Sciatic nerve (tissue), 2 donors: ENCODE measurements at places on chromosomes 3 and 15. TPM values are rescaled to one million over a fixed set of nuclear protein-coding genes. Genes with fewer than 3 reads are reported as not detected.

- DNase-seq, result no peak
Measured at GRCh38 chr3:6396631-6397030, 464.3 kb upstream of the GRM7 start.

DNA sequence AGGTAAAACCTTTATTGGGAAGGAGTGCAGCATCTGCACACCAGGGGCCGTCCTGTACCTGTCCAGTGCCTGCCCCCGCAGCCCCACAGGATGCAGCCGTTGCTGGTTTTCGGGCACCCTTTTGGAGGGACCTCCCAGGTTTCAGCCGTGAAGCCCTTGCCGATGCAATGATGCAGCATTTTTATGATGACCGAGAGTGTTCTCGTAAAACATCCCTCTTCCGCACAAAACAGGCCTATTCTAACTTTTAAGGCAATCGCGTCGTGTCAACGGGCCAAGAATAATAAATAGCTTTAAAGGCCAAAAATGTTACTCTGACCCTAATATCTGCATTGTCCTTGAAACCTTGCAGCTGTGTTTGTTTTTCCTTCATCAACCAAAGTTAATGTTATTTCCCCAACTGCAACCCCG is 126.1 kb downstream of the LRRK1 start:
- DNase-seq, result peak; percentile 70

SLC28A2 gene
- not detected for total RNA-seq

- DNase-seq, result no peak
Measured at GRCh38 chr3:135268941-135269532, 474.0 kb downstream of the EPHB1 start.

- no peak for DNase-seq
Measured at GRCh38 chr3:58254144-58254543, 16.6 kb downstream of the ABHD6 start.

LTK gene
- total RNA-seq, result 1.1 TPM

DNA sequence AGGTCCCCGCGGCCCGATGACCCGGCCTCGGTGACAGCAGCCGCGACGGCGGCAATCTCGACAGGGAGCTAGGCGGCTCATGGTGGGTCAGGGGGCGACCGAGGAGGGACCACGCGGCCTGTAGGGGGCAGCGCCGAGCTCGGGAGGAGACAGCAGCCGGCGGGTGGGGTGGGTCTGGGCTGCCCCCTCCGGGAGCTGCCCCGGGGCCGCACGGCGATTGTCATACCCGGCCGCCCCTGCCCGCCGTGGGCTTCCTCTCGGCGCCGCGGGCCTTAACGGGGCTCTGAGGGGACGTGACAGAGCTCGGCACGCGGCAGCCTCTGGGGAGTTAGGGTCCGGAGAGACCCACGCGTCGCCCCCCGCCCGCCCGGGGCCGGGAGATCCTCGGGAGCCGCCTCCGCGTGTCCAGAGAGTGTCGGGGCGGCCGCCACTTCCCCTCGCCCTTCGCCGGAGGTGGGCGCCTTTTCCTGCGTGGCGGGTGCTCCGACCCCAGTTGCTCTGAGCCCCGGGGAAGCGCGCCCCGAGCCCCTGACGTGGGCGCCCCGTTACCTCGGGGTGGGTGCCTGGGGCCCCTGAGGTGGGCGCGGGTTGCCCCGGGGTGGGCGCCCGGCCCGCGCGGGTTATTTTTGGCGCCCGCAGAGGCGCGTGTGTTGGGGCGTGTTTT is 539 bp upstream of the PLCL2 start:
- DNase-seq, result peak; percentile 86

PLA2G4F gene
- not detected for total RNA-seq

DNA sequence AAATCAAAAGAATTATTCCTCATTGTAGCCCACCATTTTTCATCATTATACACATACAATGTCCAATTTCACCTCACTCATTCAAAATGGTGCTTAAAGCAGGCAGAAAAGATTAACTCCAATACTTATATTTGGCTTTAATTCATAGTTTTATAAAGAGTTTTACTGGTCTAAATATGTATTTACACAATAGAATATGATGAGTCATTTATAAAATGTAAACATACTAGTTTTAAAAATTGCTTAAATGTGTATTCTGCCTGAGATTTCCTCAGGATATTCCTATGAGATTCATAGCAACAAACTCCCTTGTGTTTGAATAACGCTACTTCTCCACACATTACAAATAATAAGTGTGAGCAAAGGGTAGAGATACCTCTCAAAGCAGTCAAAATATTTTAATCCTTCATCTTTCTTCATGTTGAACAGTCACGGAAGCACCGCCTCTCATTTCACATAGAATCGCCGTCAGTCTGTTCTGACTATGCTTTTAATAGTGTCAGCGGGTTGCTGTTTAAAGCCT is 75.7 kb upstream of the GBE1 start:
- DNase-seq, result no peak

- peak; percentile 52 for DNase-seq
Measured at GRCh38 chr15:99413955-99414754, 151.6 kb upstream of the MEF2A start.

COL7A1 gene
- total RNA-seq, result 8.7 TPM

- no peak for DNase-seq
Measured at GRCh38 chr15:39752991-39753390, 29.6 kb downstream of the FSIP1 start.

GRCh38 chr3:141807277-141808033 is 44.2 kb downstream of the GRK7 start:
- no peak for DNase-seq

DNA sequence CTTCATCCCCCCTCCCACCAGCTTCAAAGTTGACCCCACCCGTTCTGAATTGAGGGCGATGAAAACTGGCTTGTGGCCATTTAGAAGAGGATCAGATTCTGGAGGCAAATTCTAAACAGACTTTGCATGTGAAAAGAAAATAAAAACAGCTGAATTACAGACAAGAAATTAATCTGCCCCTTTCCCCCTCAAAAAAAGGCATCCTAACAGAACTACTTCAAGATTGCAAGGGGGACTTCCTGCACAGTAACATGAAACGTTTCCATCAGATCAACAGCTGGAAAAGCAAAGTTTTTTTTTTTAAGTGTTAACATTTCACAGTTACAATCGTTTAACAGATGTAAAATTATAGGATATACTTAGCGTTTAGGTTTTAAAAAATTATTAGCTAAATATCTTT is 229.3 kb downstream of the RORA start:
- no peak for DNase-seq

ACKR4 gene
- 3.1 TPM for total RNA-seq

DNA sequence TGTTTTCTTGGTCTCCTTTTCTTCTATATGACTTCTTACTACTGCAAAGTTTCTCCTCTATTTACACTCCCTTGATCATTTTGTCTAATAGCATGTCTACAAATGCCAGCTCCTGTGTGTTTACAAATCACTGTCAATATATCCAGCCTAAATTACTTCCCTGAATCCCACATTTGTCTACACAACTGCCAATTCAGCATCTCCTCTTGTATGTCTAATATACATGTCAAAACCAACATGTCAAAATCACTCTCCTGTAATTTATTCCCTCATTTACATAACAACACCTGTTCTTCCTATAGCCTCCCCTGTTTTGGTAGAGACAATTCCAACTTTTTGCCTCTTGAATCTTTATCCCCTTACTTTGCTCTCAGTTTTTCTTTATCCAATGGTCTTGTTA is 359.3 kb downstream of the PLOD2 start:
- no peak for DNase-seq

GRCh38 chr3:170007031-170007663 is 30.6 kb upstream of the GPR160 start:
- DNase-seq, result no peak

DNA sequence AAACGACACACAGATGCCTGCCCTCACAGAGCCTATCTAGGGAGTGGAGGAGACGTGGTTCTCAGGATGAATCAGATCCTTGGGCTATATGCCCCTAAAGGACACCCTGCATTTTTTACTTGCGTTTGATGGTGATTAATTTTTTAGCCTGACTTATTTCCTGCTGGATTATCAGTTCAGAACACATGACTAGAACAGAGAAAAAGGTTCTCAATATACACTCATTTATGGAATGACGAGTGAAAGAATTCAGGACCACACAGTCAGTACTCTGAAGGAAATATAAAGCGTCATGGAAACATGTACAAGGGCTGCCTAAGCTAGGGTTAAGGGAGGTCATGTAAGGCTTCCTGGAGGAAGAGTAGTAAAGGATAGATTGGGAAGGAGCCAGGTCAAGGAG is 121.8 kb downstream of the SSR3 start:
- no peak for DNase-seq

SAMD7 gene
- total RNA-seq, result not detected

CCR8 gene
- total RNA-seq, result not detected

WDR49 gene
- total RNA-seq, result 1.3 TPM

CP gene
- 26.1 TPM for total RNA-seq

DNA sequence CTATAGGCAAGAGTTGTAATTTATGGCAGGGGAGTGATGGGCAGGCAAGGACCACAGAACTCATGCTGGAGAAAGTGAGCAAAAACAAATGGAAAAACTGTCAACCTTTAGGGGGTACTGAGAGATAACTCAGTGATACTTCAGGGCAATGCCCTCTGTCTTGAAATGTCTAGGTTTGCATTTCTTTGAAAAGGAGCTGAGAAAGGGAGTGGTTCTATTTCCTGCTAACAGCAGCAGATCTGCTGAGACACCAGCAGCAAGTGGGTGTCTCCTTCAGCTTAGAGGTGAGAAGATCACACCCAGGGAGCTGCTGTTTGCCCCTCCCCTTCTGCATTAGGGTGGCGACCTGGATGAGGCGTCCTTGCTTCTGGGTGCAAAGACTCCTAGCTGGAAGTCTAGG is 42.3 kb upstream of the XIRP1 start:
- no peak for DNase-seq

DNA sequence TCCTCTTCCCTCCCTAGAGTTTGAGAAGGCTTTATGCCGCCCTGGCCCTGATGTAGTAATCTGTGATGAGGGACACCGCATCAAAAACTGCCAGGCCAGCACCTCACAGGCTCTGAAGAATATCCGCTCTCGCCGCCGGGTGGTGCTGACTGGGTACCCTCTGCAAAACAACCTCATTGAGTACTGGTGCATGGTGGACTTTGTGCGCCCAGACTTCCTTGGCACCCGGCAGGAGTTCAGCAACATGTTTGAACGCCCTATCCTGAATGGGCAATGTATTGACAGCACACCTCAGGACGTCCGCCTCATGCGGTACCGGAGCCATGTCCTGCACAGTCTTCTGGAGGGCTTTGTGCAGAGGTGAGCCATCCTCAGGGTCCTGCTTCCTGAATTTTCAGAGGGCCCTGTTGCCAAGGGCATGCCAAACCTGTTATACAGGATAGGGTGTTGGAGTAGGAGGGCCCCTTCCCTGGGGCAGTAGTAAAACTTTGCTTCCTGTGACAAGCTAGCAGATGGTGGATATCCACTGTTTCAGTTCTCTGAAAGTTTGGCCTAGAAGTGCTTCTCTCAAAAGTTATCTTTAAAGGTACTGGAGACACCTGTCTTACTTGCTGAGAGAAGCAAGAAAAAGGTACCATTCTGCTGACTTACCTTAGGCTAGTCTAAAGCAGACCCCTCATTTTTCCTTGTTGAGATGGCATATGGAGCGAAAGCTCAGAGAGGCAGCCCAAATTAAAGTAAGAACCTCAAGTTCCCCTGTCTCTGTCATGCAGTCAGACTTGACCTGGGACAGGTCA is 33.7 kb upstream of the TEX264 start:
- DNase-seq, result no peak

- DNase-seq, result no peak
Measured at GRCh38 chr3:169278667-169279066, 384.8 kb downstream of the MECOM start.

- DNase-seq, result no peak
Measured at GRCh38 chr3:111904376-111905241, 45.5 kb downstream of the PHLDB2 start.

- DNase-seq, result no peak
Measured at GRCh38 chr15:58908550-58909309, 24.7 kb downstream of the SLTM start.

GRCh38 chr3:141439589-141439988 is 47.2 kb upstream of the RASA2 start:
- DNase-seq, result no peak

CSTA gene
- 6.3 TPM for total RNA-seq

KCNAB1 gene
- 6.2 TPM for total RNA-seq

ITPKA gene
- not detected for total RNA-seq

LINS1 gene
- 20.0 TPM for total RNA-seq

FSD2 gene
- not detected for total RNA-seq

KIF15 gene
- 0.53 TPM for total RNA-seq

DNA sequence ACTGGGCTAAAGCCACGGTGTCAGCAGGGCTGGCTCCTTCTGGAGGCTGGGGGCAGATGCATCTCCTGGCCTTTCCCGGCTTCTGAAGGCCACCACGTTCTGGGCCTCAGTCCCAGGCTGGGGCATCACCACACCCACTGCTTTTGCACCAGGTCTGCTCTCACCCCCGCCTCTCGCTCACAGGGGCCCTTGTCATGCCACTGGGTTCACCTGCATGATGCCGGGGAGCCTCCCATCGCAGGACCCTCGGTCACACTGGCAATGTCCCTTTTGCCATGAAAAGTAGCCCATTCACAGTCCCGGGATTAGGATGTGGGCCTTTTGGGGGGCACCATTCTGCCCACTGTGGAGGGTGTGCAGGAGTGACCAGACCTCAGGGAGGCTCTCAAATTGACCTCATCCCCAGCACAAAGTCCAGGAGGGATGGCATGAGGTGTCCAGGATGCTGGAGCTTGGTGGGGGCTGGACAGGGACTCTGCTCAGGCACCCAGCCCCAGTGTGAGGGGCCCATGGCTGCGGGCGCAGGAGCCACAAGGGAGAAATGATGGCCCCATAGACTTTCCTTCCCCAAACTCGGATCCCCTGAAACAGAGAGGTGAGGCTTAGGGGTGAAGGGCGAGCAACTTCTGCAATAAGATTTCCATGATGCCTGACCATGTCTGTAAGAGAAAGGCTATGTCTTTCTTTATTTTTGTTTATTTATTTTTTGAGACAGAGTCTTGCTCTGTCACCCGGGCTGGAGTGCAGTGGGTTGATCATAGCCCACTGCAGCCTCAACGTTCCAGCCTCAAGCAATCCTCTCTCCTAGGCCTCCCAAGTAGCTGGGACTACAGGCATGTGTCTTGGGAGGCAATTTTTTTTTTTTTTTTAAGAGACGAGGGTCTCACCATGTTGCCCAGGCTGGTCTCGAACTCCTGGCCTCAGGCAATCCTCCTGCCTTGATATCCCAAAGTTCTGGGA is 189.1 kb downstream of the GOLGA6L6 start:
- no peak for DNase-seq

DNA sequence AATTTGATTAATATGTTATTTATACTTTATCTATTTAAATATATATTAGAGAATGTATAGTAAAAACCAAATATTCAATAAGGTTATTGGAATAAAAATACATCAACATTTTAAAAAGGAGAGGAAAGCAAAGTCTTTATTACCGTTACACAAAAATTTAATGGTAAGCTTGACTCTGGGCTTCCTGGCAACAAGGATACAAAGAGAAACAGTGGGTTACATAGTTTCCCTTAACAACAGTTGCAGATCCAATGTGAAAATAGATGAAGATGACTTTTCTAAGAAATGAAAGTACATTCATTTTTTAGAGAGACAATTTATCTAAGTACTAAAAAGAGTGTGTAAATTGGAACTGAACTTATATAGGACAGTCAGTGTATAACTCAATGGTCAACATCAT is 6.0 kb upstream of the PHLDB2 start:
- no peak for DNase-seq

DPPA4 gene
- total RNA-seq, result not detected

- no peak for DNase-seq
Measured at GRCh38 chr3:114698146-114699105, 404.6 kb downstream of the TIGIT start.

MAP3K13 gene
- total RNA-seq, result 22.2 TPM

- DNase-seq, result no peak
Measured at GRCh38 chr3:134253475-134254226, 3.0 kb upstream of the RYK start.
